T-helper 17 cell (primary cell): ENCODE measurements at places on chromosomes 3 and 15.

DNA sequence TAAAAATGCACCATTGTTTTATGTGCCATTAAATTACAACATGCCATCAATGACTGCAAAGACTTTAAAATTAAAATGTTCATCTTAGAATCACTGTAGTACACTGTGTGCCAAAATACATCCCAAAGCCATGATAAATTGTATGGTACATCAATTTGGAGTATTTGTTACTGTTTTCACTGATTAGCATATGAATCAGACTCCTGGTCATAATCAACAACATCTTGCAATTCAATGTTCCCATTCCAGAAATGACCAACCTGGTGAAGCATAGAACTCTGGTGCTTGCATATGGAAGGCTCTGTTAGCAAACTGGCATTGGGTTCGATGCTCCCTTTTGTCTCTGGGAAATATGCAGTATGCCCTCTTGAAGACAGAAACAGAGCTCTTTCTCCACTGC lies 22.5 kb downstream of the LYSMD2 start:
- no peak for DNase-seq

GRCh38 chr15:29434280-29434679 lies 164.7 kb upstream of the NSMCE3 start:
- no peak for DNase-seq

DNA sequence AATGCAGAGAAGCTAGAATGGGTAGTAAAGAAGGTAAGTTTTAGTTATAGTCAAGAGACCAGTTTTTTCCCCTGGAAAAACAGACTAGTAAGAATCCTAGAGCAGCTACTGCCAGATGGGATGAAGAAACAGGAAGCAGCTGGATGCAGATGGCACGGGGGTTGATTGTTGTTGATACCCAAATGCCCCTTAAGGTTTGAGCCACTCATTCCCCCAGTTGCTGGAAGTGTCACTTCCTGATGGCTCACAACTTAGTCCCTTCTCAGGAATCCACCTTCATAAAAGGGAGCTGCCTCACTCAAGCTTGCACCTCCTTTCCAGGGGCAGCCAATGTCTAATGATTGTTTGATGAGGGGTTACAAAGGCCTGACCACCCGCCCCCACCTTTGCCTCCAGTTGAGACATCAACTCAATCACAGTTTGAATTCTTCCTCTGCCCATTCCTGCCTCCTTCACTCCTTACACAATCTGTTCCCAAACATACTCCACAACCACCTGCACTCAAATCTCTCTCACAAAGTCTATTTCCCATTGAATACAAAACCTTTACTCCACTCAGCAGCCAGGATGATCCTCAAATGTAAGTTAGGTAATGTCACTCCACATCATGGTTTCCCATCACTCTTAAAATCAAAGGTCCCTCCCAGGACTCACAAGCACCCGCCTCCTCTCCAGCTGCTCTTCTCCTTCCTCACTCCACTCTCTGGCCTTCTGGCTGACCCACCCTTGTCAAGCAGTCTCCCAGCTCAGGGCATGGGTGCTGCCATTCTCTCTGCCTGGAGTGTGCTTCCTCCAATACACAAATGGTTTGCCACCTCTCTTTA lies 450.1 kb upstream of the THBS1 start:
- no peak for DNase-seq

DNA sequence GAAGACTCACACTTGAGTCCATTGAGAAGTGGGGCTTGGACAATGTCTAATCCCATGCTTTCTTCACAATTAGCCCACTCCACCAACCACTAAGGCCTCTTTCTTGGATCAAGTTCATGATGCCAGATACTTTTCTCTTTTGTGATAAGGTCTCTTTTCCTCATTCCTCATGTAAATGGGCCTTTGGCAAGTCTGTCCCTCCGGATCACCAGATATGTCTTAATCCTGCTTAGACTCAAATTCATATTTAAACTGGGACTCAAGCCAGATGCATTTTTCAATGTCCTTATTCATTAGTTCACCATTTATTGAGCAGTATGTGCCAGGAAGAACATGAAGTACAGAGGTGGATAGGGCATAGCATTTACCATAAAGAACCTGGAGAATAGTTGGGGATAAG lies 671.1 kb downstream of the TBL1XR1 start:
- DNase-seq = no peak

DNA sequence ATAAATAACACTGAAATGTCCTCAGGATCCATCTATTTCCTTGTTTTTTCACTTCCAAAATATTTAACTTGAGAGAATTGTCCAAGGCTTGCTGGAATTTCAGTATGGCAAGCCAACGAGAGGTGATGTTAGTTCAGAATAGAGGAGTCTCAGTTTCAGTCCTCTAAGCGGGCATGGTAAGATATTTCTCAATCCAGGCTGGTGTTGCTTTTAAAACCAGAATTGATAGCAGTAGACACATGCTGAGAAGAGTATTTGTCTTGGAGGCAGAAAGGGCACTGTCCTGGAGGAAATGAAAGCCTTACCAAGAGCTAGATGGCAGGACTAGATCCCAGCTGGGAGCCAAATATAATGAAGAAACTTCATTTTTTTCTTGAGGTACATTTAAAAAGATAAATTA lies 23.1 kb downstream of the PHLDB2 start:
- DNase-seq = no peak

DNA sequence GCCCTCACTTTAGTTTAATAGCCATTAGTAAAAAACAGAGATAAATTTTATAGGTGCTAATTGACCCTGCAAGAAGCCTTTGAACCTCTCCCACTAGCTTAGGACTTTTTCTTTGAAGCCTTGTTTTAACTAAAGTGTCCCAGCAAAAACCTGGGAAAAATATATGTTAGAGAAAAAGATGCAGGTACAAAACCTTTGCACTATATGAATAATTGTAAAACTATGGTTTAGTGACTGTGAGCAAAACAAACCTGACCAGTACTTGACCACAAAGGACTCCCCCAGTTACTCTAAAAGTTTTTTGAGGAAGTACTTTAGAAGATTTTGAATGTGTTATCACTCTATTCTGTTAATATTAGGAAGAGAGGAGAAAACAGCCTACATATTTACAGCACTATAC lies 123.3 kb upstream of the TP63 start:
- no peak for DNase-seq

GRCh38 chr3:97291901-97292300 lies 472.7 kb upstream of the ARL6 start:
- DNase-seq = no peak
